Aorta (tissue), 5 donors: ENCODE measurements at places on chromosomes 6 and 20. TPM values are rescaled to one million over a fixed set of nuclear protein-coding genes. Genes with fewer than 3 reads are reported as not detected.

- no peak for DNase-seq
Measured at GRCh38 chr6:17178754-17179529, 77.1 kb downstream of the STMND1 start.

GRCh38 chr20:23397961-23398360 is 23.3 kb downstream of the NAPB start:
- no peak for DNase-seq

DNA sequence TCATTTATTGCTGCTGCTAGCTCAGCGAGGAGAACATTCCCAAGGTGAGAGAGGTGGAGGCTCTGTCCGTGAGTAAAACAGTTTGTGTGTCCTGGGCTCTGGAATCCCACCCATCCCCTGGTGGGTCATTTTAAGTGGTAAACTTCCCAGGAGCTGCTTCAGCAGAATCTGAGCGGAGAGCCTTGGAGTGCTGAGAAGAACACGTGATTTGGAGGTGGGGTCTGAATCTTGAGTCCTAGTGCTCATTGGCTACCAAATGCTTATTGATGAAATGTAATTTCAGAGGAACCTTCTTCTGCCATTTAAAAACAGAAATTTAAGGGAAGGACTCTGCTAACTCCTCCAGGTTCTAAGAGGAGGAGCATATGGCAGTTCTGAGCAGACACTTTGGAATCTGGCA is 132.4 kb downstream of the CDH26 start:
- no peak for DNase-seq

DNA sequence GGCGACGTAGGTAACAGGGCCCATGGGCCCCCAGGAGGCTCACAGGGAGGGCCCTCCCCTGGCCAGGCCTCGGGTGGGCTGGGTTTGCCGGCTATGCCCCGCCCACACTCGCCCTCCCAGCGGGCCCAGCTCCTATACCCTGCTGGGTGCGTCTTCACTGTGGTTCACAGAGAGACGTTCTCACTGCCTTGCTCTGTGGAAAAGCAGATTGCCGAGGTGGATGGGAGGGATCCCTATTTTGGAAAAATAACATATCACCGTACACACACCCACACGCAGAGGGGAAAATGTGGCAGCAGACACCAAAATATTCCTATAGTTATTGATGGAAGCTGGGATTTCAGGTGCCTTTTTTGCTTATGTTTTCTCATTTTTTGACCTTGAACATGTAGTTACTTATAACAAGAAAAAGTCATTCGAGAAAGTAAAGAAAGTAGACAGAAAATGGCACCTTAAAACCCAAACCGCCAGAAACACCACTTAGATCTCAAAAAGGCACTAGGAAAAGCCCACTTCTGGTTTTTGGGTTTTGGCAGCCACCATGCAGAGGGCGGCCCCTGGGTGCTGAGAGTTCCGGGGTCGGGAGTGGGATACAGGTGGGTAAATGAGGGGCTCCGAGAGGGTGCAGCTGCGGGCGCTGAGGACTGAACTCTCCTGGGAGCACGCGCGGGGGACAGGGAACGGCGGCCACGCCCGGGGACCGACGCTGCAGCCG is 49.4 kb downstream of the TMEM242 start:
- DNase-seq, result peak; percentile 69

- no peak for DNase-seq
Measured at GRCh38 chr6:129667034-129667433, 42.9 kb downstream of the ARHGAP18 start.

DNA sequence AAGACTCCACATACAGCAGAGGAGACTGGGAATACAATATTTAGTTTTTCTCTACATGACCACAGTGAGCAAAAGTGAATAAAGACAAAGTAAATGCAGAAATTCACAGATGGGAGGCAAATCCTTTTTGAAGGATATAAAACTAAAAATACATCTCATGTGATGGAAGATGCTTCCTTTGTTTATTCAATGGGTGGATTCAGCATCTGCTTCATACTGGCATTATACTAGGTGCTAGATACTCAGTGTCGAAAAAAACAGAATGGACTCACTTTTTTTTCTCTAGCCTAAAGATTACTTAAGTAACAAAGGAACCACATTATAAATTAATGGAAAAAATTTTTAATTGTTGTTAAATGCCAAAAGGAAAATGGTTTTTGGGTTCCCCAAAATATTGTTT is 216.2 kb downstream of the TRDN start:
- no peak for DNase-seq

DNA sequence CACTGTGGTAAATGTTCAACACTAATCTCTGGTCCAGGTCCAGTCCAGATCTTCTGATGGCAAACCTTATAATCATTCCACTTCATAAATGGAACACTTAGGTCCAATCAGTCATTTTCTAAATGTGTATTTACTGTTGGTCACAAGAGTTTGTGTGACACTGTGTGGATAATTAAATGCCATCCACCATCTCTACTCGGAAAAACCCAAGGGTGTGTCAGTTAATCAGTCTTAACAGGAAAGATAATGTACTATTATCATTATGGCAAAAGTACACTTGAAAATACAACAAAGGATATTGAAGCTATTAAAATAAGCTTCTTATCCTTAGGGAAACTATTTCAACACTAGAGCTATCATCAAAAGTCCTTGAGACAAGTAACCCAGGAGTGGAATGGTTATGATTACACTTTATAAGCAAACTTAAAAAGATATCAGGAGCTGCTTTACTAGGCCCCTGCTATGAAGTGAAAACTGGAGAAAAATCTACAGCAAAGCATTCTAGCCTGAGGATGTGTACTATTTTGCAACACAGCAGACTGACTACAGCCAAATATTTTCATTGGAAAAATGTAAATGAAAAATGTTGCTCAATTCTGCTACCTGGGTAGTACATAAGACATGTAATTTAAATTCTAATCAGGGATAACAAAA is 227.9 kb downstream of the LAMA2 start:
- no peak for DNase-seq

DNA sequence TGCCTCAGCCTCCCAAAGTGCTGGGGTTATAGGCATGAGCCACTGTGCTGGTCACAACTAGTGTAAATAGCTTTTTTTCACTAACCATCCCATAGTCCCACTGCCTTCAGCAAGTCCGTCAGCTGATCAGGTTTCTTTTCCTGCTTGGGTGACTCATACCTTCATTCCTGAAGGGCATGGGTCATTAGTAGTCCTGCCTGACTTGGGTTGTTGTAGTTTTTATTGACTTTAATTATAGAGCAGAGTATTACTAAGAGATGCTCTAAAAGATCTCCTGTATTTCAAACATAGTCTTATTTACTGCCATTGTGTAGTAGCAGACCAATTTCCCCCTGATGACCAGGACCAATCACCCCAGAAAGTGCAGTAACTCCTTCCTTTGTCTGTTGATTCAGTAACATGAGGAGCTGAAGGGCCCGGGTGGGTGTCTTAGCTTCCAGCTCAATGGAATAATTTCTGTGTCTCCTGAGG is 25.8 kb downstream of the HLA-C start:
- DNase-seq, result no peak

GRCh38 chr6:93407186-93407585 is 12.2 kb downstream of the EPHA7 start:
- DNase-seq, result no peak

DNA sequence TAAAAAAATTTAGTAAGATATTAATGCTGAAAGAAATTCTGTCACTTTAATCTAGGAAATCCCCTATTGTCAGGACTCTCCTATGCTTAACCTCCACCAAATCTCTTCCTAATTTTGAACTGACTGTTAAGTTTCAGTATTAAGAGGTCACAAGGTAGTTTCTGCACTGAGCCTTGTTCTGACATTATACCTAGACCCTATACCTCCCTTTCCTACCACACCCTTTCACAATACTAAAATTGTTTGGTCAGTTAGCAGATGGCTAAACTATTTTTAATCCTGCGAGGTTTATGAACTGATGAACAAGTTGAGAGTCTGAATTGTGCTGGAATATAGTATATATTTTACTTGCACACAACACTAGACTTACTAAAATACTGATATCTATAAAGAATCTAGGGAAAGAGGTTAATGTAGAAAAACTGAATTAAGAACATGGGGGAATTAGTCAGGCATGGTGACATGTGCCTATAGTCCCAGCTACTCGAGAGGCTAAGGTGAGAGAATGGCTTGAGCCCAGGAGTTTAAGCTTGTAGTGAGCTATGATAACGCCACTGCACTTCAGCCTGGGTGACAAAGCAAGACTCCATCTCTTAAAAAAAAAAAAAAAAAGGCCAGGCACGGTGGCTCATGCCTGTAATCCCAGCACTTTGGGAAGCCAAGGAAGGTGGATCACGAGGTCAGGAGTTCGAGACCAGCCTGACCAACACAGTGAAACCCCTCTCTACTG is 51.5 kb downstream of the HBS1L start:
- no peak for DNase-seq

DNA sequence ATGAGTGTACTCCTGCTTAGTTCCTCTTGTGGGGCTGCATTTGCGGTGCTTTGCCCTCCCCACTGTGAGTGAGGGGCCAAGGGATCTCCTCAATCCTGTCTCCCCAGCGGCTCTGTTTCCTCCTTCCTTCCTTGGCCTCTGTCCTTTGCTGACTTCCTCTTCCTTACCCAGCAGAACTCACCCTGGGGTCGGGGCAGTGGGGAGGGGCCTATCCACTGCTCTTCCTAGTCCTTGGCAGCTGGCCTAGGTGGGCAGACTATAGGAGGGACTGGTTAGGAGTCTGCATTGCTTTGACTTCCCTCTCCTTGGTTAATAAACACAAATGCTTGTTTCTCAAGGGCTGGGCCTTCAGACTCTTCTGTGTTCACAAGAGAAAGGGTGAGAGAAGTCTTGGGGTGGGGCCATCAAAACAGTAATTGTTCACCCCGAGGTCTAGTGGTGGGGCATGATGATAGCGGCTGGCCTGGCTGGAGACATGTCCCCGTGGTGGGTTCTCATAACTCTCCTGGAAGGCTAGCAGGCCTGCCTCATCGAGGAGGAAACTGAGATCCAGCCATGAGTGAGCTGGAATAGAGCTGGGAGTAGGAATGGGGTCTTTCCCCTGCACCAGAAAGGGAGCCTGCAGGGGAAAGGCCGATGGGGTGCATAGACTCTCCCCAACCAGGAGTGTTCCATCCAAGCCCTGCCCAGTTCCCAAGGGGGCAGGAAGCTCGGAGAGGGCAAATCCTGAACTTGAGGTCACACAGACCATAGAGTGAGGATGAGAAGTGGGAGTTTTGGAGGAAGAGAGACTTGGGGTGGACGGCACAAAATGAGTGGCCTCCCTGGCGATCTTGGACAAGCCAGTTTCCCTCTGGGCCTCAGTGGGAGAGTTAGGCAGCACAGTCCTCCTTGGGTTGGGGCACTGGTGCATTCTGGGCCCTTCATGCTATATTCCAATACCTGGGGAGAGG is 12.7 kb downstream of the FAM110A start:
- DNase-seq, result peak; percentile 31

GRCh38 chr6:125835221-125835744 is 44.5 kb downstream of the NCOA7 start:
- no peak for DNase-seq

DNA sequence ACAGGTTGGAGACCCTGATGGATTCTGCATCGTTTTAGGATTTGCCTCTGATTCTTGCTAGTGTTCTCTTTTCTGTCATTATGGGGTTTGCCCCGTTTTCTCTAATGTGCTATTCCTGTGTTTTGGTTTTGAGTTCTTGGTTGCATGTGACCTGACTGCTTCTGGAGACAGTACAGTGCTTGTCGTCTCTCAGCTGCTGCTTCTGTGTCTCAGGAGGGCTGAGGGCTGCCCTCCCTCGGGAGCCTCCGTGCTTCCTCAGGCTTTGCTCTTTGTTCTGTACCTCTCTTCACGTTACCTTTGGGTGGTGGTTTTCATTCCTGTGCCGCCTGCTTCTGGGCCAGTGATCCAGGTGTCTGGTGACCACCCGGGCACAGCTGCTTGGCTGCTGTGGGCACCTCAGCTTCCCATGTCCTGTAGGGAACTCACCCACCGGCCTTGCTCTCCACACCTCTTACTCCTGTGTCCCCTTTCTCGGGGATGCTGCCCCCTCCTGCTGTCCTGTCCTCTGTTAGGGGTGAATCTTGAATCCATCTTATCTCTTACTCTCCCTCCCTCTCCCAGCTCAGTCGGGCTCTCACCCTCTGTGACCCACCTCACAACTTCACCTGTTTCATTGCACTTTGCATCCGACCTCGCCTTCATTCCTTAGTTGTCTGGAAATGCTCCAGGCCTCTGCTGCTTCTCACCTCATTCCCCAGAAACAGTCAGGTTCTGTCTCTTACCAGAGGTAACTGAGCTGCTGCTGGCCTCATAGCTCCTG is 33.2 kb downstream of the PANK2 start:
- peak; percentile 30 for DNase-seq

GRCh38 chr6:80095600-80095999 is 10.9 kb upstream of the BCKDHB start:
- DNase-seq, result no peak

GRCh38 chr6:142751452-142751851 is 193.5 kb downstream of the HIVEP2 start:
- DNase-seq, result no peak

DNA sequence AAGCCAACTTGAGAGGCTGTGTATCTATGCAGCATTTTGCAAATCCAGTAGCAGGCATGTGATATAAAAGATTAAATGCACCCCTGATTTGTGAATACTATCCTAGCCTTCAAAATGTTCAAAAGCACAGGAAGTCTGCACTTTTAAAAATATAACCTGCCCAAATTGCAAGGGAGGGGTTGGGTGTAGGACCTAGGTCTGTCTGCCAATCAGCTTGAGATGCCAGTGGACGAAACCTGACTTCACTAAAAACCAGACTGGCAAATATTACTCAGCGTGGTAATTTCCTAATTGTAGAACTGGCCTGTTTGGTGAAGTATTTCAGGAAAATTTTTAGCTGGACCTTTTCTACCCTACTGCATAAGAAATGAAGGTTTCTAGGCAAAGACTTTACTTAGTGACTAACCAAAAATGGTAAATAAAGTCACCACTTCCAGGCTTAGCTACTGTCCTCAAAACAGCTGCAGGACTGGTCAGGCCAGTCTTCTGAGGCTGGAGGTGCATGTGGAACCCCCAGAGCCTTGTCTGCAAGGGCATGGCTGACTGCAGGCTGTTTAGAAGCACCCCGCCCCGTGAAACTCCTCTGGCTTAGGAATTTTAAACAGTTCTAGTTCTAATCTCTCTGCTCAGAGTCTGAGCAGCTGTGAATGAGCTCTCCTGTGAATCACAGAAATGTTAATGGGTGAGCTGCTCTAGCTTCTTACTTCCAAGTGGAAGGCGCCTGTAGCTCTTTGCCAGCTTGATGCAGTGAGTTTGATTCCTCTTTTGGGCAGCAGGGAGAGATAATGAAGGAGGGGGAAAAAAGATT is 104.4 kb upstream of the ESR1 start:
- no peak for DNase-seq

The DDO gene
- total RNA-seq, result 1.3 TPM

The SLC25A27 gene
- 45.9 TPM for total RNA-seq

The ALDH5A1 gene
- total RNA-seq, result 5.1 TPM

The SRMS gene
- total RNA-seq, result not detected

The OR2J3 gene
- total RNA-seq, result not detected

The LINC00237 gene
- total RNA-seq, result not detected

The HSPA1L gene
- total RNA-seq, result 1.9 TPM

The TNFRSF21 gene
- total RNA-seq, result 4.5 TPM

The SALL4 gene
- total RNA-seq, result 0.19 TPM

The LAMA4 gene
- total RNA-seq, result 150 TPM

The TMEM217 gene
- total RNA-seq, result 2.7 TPM

The TPD52L1 gene
- 54.1 TPM for total RNA-seq

The WFDC12 gene
- total RNA-seq, result not detected

The APCDD1L gene
- 14.6 TPM for total RNA-seq
